ENCODE measurements at places on chromosomes 12 and 14.

- DNase-seq = no peak
These were observed 2.0 kb downstream of the MYH7 start for GRCh38 chr14:23433457-23433856.

DNA sequence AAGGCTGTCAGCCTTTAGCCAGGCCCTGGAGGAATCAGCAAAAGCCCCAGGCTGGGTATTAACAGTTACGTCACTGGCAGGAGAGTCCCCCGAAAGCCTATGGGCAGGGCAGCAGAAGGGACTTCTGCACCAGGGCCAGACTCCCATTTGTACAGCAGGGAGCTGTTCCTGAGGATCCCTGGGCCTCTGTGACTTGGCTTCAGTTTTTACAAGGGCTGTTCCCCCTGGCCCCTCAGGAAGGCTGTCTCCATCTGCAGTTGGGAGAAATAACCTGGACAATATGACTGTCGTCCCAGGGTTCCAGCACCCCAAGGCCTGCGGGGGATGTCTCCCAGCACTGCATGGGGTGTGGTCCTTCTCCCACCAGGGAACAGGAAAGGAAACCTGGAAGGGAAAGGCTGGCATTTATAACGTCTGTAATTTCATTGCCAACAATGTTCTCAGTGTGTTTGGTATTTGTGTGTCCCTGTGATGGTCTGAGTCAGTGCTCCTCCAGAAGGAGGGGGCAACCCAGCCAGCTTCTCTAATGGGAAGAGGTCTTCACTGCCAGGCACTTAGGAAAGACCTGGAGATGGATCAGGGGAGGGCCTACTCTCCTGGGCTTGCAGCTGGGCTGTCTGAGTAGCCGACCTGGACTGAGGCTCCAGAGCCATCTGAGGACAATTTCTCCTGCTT lies 42.4 kb downstream of the ERH start:
- no peak for DNase-seq

DNA sequence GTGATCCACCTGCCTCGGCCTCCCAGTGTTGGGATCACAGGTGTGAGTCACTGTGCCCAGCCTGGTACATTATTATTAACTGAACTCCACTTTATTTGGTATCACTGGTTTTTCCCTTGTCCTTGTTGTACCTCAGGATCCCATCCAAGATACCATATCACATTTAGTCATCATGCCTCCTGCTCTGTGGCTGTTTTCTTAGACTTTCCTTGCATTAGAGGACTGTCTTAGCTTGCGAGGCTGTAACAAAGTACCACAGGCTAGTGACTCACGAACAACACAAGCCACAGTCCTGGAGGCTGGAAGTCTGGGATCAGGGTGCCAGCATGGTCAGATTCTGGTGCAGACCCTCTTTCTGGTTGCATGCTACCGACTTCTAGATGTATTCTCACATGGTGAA lies 12.2 kb downstream of the KLC1 start:
- no peak for DNase-seq

DNA sequence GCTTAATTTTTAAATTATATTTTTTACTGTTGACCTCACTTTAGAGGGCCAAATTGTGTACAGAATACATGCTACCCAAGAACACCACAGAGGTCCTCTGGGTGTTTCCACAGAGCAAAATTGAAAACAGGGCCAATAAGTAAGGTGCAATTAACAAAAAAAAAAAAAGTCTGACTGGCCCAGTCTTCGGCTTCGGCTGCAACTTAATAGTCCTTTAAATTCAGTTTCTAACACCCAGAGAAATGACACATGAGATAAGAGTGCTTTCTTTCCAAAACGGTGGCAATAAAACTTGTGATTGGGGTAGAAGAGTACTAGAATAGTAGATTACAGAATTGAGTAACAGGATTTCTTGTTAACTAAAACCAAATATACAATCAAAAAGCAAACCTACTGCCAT lies 81.3 kb downstream of the MED13L start:
- no peak for DNase-seq

DNA sequence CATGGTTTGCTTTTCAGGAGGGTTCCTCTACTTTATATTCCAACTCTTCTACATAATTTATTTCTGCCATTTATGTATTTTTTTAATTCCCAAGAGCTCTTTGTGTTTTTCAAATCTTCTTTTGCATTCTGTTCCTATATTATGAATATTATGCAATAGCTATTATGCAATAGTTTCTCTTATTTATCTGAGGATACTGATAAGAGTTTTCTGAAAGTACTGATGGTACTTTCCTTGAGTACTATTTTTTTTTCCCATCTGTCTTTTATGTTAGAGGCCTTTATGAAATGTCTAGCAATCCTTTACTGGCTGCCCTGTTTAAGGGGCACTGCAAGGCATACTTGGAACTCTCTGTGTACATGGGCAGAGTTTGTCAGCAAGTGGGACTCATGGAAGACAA lies 93.4 kb downstream of the SLC41A2 start:
- DNase-seq = peak; percentile 8

All from NB4 (cell line).